ENCODE measurements at places on chromosomes 16 and 17.

GRCh38 chr16:49011901-49012300, 269.7 kb downstream of the CBLN1 start:
- H3K4me3 ChIP-seq = no peak overlapping the region
- H3K27ac ChIP-seq = no peak overlapping the region
- H3K4me1 ChIP-seq = no peaks in the 10 kb centered on the region
- H3K27me3 ChIP-seq = no peaks in the 10 kb centered on the region
- H3K36me3 ChIP-seq = no peaks in the 10 kb centered on the region

GRCh38 chr16:87044829-87045228, 272.4 kb downstream of the C16orf95 start:
- peaks cover 27% of the 10 kb centered on the region for H3K27me3 ChIP-seq
- DNase-seq = no peak
- H3K36me3 ChIP-seq = no peaks in the 10 kb centered on the region
- H3K4me1 ChIP-seq = no peaks in the 10 kb centered on the region
- no peak overlapping the region for H3K27ac ChIP-seq

GRCh38 chr17:4045487-4045886, 81.2 kb upstream of the ATP2A3 start:
- H3K27ac ChIP-seq = peak overlapping the region; percentile 93
- peaks cover 33% of the 10 kb centered on the region for H3K4me1 ChIP-seq
- H3K36me3 ChIP-seq = peaks cover 42% of the 10 kb centered on the region
- peak overlapping the region; percentile 71 for H3K4me3 ChIP-seq
- no peak for DNase-seq

- H3K36me3 ChIP-seq = peaks cover 34% of the 10 kb centered on the region
- no peaks in the 10 kb centered on the region for H3K27me3 ChIP-seq
- peak overlapping the region; percentile 18 for H3K4me3 ChIP-seq
Measured at GRCh38 chr17:1005361-1005946, 8.5 kb downstream of the TIMM22 start.

DNA sequence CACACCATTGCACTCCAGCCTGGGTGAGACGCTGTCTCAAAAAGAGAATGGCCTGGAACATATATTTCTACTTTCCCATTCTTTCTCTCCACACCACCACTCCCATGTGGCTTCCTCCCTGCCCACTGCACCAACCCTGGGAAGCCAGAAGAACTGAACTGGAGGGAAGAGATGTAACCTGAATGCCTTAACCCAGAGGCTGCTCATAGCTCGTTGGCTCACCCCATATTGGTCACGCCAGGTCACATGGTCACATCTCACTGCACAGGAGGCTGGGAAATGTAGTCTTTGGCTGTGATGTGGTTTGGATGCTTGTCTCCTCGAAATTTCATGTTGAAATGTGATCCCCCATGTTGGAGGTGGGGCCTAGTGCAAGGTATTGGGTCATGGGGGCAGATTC, 5.9 kb upstream of the DNAH17 start:
- H3K27me3 ChIP-seq = peaks cover 52% of the 10 kb centered on the region
- H3K4me3 ChIP-seq = no peak overlapping the region
- H3K4me1 ChIP-seq = no peaks in the 10 kb centered on the region
- H3K27ac ChIP-seq = no peak overlapping the region
- no peaks in the 10 kb centered on the region for H3K36me3 ChIP-seq

- no peak for DNase-seq
- H3K27ac ChIP-seq = no peak overlapping the region
- peaks cover 46% of the 10 kb centered on the region for H3K4me1 ChIP-seq
- no peak overlapping the region for H3K4me3 ChIP-seq
- peaks cover 7% of the 10 kb centered on the region for H3K36me3 ChIP-seq
- H3K27me3 ChIP-seq = no peaks in the 10 kb centered on the region
Measured at GRCh38 chr17:80813318-80813717, 178.3 kb upstream of the CHMP6 start.

- H3K27ac ChIP-seq = no peak overlapping the region
- no peaks in the 10 kb centered on the region for H3K4me1 ChIP-seq
- H3K27me3 ChIP-seq = peaks cover 4% of the 10 kb centered on the region
- H3K36me3 ChIP-seq = peaks cover 2% of the 10 kb centered on the region
Measured at GRCh38 chr16:88923926-88924833, 52.8 kb downstream of the CBFA2T3 start.

- no peaks in the 10 kb centered on the region for H3K36me3 ChIP-seq
- no peak overlapping the region for H3K4me3 ChIP-seq
- peaks cover 21% of the 10 kb centered on the region for H3K27me3 ChIP-seq
- DNase-seq = no peak
- no peaks in the 10 kb centered on the region for H3K4me1 ChIP-seq
Measured at GRCh38 chr17:66276328-66276937, 26.0 kb upstream of the PRKCA start.

DNA sequence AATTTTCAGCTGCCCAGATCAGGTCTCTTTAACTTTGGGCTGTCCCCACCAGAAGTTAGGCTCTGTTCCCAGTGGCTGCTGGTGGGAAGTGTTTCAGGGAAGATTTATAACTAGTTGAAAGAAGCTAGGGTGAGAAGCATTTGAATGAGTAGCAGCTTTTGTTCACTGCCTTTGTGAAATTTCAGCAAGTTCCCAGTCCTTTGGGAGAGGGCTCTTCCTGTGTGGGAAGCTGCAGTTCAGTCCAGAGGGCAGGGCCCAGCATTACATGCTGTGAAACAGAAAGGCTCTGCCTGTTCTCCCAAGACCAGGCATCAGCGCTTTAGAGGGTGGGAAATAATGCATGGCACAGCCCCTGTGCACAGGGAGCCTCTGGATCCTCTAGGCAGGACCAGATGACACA, 17.8 kb downstream of the PROCA1 start:
- H3K27ac ChIP-seq = peak overlapping the region; percentile 51
- H3K4me1 ChIP-seq = no peaks in the 10 kb centered on the region
- DNase-seq = no peak
- H3K36me3 ChIP-seq = peaks cover 73% of the 10 kb centered on the region
- H3K27me3 ChIP-seq = no peaks in the 10 kb centered on the region
- no peak overlapping the region for H3K4me3 ChIP-seq

- no peaks in the 10 kb centered on the region for H3K4me1 ChIP-seq
- no peaks in the 10 kb centered on the region for H3K36me3 ChIP-seq
- no peak for DNase-seq
- H3K4me3 ChIP-seq = no peak overlapping the region
- peaks cover 48% of the 10 kb centered on the region for H3K27me3 ChIP-seq
Measured at GRCh38 chr17:9878786-9879525, 26.1 kb downstream of the RCVRN start.

GRCh38 chr17:58944166-58944565, 162.5 kb downstream of the TRIM37 start:
- H3K27ac ChIP-seq = no peak overlapping the region
- H3K4me3 ChIP-seq = no peak overlapping the region
- no peaks in the 10 kb centered on the region for H3K4me1 ChIP-seq
- peaks cover 22% of the 10 kb centered on the region for H3K27me3 ChIP-seq

DNA sequence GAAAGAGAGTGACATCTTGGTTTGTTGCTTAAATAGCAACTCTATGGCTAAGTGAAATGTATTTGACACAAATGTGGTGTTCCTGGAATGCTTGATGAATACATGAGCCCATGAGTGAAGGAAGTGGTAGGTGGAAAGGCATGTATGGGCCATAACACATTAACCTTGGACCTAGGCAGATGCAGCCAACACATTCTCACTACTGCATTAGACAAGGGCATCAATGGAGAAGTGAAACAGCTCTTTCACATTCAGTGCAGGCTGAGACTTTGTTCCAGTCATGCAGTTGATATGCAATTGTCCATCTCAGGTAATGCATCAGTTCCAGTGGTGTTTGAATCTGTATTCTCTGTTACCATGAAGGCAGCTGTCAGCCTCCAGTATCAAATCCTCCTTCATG, 133.6 kb downstream of the HS3ST3B1 start:
- no peak for DNase-seq
- no peaks in the 10 kb centered on the region for H3K36me3 ChIP-seq
- no peak overlapping the region for H3K4me3 ChIP-seq
- H3K27me3 ChIP-seq = no peaks in the 10 kb centered on the region
- peaks cover 18% of the 10 kb centered on the region for H3K4me1 ChIP-seq

- no peak overlapping the region for H3K4me3 ChIP-seq
- peaks cover 28% of the 10 kb centered on the region for H3K27me3 ChIP-seq
- DNase-seq = no peak
- H3K27ac ChIP-seq = no peak overlapping the region
- H3K4me1 ChIP-seq = peaks cover 10% of the 10 kb centered on the region
Measured at GRCh38 chr16:67396159-67397035, 3.1 kb upstream of the TPPP3 start.

GRCh38 chr17:42894283-42895184, 6.1 kb upstream of the G6PC1 start:
- no peak overlapping the region for H3K4me3 ChIP-seq
- no peak overlapping the region for H3K27ac ChIP-seq

- H3K4me3 ChIP-seq = no peak overlapping the region
- peaks cover 24% of the 10 kb centered on the region for H3K36me3 ChIP-seq
- no peak for DNase-seq
- no peak overlapping the region for H3K27ac ChIP-seq
- H3K4me1 ChIP-seq = peaks cover 40% of the 10 kb centered on the region
- H3K27me3 ChIP-seq = no peaks in the 10 kb centered on the region
Measured at GRCh38 chr17:4307179-4307930, 43.6 kb upstream of the ANKFY1 start.

- no peak overlapping the region for H3K27ac ChIP-seq
- DNase-seq = no peak
- no peaks in the 10 kb centered on the region for H3K36me3 ChIP-seq
- no peak overlapping the region for H3K4me3 ChIP-seq
- H3K4me1 ChIP-seq = no peaks in the 10 kb centered on the region
Measured at GRCh38 chr16:65176603-65177002, 54.7 kb upstream of the CDH11 start.

DNA sequence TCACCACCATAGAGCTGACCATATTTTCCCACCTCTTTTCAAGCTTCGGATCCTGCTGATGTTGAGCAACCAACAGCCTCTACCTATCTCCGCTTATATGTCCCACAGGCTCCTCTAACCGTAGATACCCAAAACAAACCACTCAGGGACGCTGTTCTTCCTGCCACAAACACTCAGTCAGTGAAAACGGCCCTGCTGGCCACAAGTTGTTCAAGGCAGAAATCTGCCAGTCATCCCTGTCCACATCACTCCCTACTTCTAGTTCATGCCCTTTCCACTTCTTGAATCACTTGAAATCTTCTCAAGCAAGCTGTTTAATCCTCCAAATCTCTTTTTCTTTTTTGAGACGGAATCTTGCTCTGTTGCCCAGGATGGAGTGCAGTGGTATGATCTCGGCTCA, 7.9 kb downstream of the RABEP2 start:
- no peaks in the 10 kb centered on the region for H3K27me3 ChIP-seq
- H3K4me1 ChIP-seq = peaks cover 5% of the 10 kb centered on the region
- H3K36me3 ChIP-seq = peaks cover 52% of the 10 kb centered on the region
- H3K27ac ChIP-seq = no peak overlapping the region
- DNase-seq = no peak

- no peak overlapping the region for H3K4me3 ChIP-seq
- H3K27ac ChIP-seq = peak overlapping the region; percentile 32
- H3K4me1 ChIP-seq = peaks cover 75% of the 10 kb centered on the region
- DNase-seq = no peak
- no peaks in the 10 kb centered on the region for H3K27me3 ChIP-seq
- peaks cover 39% of the 10 kb centered on the region for H3K36me3 ChIP-seq
Measured at GRCh38 chr16:30352488-30353401, 2.4 kb downstream of the CD2BP2 start.

DNA sequence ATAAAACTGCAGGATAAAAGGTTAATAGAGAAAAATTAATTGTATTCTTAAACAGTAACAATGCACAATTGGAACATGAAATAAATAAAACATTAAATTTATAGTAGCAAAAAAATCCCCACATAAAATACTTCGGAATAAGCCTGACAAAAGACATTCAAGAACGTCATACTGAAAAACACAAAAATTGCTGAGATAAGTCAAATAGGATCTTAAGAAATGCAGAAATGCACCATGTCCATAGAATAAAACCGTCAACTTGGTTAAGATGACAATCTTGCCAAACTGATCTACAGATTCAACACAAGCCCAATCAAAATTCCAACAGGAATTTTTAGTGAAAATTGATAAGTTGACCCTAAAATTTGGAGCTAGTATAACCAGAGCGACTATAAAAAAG, 76.6 kb downstream of the TBC1D16 start:
- H3K27ac ChIP-seq = no peak overlapping the region
- no peak for DNase-seq
- peaks cover 38% of the 10 kb centered on the region for H3K27me3 ChIP-seq
- H3K4me1 ChIP-seq = no peaks in the 10 kb centered on the region

GRCh38 chr17:72205357-72205756, 84.5 kb downstream of the SOX9 start:
- no peak for DNase-seq
- no peaks in the 10 kb centered on the region for H3K36me3 ChIP-seq
- H3K27me3 ChIP-seq = no peaks in the 10 kb centered on the region
- no peaks in the 10 kb centered on the region for H3K4me1 ChIP-seq
- H3K4me3 ChIP-seq = no peak overlapping the region

GRCh38 chr17:36721560-36722120, 120.3 kb downstream of the MRM1 start:
- H3K36me3 ChIP-seq = no peaks in the 10 kb centered on the region
- H3K27me3 ChIP-seq = peaks cover 19% of the 10 kb centered on the region
- no peak for DNase-seq
- peaks cover 48% of the 10 kb centered on the region for H3K4me1 ChIP-seq
- H3K27ac ChIP-seq = peak overlapping the region; percentile 79

DNA sequence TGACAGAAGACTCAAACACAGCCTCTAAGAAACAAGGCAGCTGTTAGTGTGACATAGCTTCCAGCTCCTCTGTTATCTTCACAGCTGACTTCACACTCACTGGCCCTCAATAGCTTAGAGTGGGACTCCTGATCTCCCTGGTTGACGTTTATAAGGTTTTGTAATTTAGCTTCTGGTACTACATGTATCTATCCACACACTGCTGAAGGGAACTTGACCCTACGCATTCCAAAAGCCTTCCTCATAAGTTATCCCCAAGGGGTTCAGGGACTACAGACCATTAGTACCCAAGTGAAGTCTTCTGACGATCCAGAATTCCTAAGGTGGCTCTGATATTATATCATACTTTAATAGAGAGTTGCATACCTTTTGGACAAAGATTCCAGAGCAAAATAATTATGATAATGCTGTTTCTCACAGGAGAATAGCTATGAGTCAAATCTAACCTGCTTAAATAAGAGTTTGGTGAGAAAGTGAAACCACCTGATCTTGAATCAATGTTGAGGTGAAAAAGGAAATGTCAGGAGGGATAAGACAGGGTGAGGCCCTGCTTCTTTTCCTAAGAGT, 14.5 kb downstream of the ACACA start:
- no peak overlapping the region for H3K27ac ChIP-seq
- no peak overlapping the region for H3K4me3 ChIP-seq
- no peaks in the 10 kb centered on the region for H3K27me3 ChIP-seq
- H3K36me3 ChIP-seq = peaks cover 2% of the 10 kb centered on the region
- peaks cover 13% of the 10 kb centered on the region for H3K4me1 ChIP-seq
- no peak for DNase-seq

- no peak for DNase-seq
- H3K27me3 ChIP-seq = no peaks in the 10 kb centered on the region
- peaks cover 3% of the 10 kb centered on the region for H3K36me3 ChIP-seq
- H3K27ac ChIP-seq = peak overlapping the region; percentile 65
Measured at GRCh38 chr16:81586977-81587625, 142.5 kb downstream of the CMIP start.

GRCh38 chr16:28495795-28496749, 1.6 kb downstream of the APOBR start:
- peak overlapping the region; percentile 99 for H3K27ac ChIP-seq
- DNase-seq = no peak
- peaks cover 57% of the 10 kb centered on the region for H3K4me1 ChIP-seq
- no peaks in the 10 kb centered on the region for H3K27me3 ChIP-seq
- peak overlapping the region; percentile 94 for H3K4me3 ChIP-seq
- peaks cover 30% of the 10 kb centered on the region for H3K36me3 ChIP-seq

- no peaks in the 10 kb centered on the region for H3K27me3 ChIP-seq
- peaks cover 20% of the 10 kb centered on the region for H3K36me3 ChIP-seq
- DNase-seq = peak; percentile 57
- H3K4me1 ChIP-seq = peaks cover 59% of the 10 kb centered on the region
- peak within 1 kb of the TSS; percentile 95 for H3K27ac ChIP-seq
- peak within 1 kb of the TSS; percentile 91 for H3K4me3 ChIP-seq
Measured at GRCh38 chr17:47693731-47694580, at the start of gene TBKBP1. TSS of gene TBKBP1 (plus strand) at chr17:47694161. CDS start at chr17:47696113, 1,952 bp downstream.
